Pancreas (tissue), 10 donors: ENCODE measurements at places on chromosomes 7 and 10. TPM values are rescaled to one million over a fixed set of nuclear protein-coding genes. Genes with fewer than 3 reads are reported as not detected.
A peak's percentile ranks its signal among the peaks of the same experiment; 100 is the strongest.

GPR15LG gene
- 0.09 TPM for polyA plus RNA-seq

ZNF727 gene
- polyA plus RNA-seq, result 0.34 TPM

GPNMB gene
- 3.7 TPM for polyA plus RNA-seq

ELN gene
- 36.9 TPM for polyA plus RNA-seq

DNA sequence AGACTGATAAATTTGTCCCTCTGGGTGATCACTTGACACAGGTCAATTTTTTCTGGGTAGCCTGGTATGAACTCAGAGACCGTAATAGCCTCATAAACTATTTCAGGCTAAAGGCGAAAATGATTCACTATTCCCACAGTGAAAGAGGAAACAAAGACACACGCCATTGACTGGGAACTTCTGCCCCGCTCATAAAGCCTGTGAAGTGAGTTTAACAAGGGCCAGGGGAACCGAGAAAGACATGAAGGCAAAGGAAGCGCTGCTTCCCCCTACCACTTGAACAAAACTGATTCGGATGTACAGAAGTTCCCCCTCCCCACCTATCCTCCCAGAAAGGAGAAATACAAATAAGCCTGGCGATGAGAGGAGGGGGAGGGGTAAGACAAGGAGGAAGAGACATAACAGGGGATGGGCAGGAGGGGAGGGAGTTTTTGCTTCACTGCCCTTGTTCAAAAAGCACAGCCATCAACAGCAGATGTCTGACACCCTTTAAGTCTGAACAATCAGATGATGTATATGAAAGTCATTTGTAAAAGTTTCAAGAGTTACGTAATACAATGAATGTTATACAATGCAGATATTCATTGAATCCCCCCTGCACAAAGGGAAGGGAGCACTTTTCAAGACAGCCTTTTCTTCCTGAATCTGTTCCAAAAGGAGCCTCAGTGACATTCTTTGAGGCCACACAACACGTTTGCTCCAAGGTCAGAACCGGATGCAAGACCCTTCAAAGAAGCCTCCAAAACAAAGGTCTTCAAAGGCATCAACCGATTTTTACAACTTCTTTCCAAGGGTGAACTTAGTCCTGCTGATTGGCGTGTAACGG is 734 bp downstream of the ABCB4 start:
- no peak for DNase-seq
- H3K4me1 ChIP-seq, result peaks cover 5% of the 10 kb centered on the region
- H3K36me3 ChIP-seq, result no peaks in the 10 kb centered on the region
- no peak overlapping the region for H3K27ac ChIP-seq
- H3K27me3 ChIP-seq, result no peaks in the 10 kb centered on the region
- peak overlapping the region; percentile 56 for H3K4me3 ChIP-seq

DNA sequence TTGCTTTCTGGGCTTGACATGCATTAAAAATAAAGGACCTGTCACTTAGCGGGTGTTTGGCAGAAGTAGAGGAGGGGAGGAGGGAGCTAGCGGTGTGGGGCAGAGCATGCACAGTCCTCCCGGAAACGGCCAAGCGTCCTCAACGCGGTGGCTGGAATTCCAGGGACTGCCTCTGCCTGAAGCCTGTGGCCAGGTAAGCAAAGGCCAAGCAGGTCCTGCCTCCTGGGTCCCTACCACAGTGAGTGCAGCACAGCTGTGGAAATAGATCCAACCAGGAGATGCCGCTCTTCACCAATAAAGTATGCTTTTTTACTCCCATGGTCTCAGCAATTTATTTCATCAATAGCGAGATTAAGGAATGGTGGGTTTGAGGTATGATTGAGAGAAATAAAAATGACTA is 323.4 kb downstream of the WDR37 start:
- H3K4me3 ChIP-seq, result no peak overlapping the region
- peak; percentile 18 for DNase-seq
- no peaks in the 10 kb centered on the region for H3K36me3 ChIP-seq
- H3K4me1 ChIP-seq, result no peaks in the 10 kb centered on the region
- H3K27me3 ChIP-seq, result no peaks in the 10 kb centered on the region

- H3K27ac ChIP-seq, result no peak overlapping the region
- H3K36me3 ChIP-seq, result no peaks in the 10 kb centered on the region
- peaks cover 19% of the 10 kb centered on the region for H3K4me1 ChIP-seq
Measured at GRCh38 chr10:132443605-132443982, 46.6 kb downstream of the PWWP2B start.

DNA sequence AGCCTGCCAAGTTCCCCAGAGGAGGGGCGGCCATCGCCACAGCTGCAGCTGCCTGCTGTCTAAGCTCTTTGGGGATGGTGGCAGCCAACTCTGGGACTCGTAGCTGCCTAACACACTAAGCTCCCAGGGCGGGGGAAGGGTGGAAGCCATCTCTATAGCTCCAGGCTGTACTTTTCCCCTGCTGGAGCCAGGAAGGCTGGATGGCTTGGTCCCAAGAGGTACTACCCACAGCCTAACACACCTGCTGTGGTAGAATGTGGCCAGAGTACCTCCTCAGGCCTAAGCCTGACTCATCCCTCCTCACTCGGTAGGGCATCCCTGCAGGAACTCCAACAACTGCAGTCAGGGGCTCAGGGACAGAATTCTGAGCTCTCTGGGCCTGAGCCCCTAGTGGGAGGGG is 151.7 kb upstream of the TAC1 start:
- no peak for DNase-seq
- H3K36me3 ChIP-seq, result no peaks in the 10 kb centered on the region
- H3K27me3 ChIP-seq, result no peaks in the 10 kb centered on the region
- no peaks in the 10 kb centered on the region for H3K4me1 ChIP-seq

DNA sequence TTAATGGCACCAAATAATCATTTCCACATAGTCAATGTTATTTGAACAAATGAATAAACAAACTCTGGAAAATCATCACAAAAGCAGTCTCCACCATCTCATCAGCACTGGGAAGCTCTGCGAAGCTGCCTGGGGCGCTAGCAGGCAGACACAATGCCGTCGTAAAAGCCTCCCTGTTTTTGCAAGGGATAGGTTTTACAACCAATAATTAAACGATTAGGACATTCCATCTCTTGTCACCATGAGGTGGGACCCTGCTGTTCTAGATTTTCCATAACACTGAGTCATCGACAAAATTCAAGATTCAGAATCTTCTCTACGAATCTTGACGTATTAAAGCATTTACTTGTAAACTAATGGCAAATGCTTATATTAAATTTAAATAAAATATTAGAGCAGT is 172.8 kb upstream of the AKR1E2 start:
- no peak for DNase-seq
- no peaks in the 10 kb centered on the region for H3K36me3 ChIP-seq

DNA sequence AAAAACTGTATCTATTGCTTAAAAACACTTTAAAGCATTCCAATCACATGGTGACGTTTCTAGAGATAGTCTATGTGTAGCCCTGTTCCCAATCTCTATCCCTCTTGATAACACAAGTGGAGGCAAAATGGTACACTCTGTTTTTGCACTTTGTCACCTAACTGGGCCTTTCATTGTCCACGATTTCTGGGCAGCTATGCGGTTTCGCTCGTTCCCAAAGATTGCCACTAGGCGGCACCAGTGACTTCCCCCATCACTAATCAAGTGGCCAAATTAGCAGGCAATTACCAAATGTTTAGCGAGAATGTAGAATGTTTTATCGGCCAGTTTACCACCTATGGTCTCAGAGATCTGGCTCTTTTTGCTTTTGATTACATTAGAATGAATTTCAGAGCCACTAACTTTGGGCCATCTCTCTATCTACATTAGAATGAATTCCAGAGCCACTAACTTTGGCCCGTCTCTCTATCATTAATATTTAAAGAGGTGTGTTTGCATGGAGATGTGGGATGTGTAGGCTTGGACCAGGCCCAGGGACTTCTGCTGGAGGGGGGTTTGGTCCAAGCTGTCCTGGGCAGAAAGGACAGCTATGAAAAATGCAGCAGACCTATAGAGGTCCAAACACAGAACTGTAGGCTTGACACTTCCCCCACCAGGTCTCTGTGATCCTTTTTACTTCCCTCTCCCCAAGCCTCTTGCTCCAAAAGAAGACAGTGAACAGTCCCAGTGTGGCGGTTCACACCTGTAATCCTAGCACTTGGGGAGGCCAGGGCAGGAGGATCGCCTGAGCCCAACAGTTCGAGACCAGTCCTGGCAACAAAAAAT is 90.1 kb downstream of the EPC1 start:
- H3K36me3 ChIP-seq, result no peaks in the 10 kb centered on the region
- peak; percentile 49 for DNase-seq
- H3K27ac ChIP-seq, result no peak overlapping the region
- no peaks in the 10 kb centered on the region for H3K27me3 ChIP-seq
- H3K4me3 ChIP-seq, result no peak overlapping the region

DNA sequence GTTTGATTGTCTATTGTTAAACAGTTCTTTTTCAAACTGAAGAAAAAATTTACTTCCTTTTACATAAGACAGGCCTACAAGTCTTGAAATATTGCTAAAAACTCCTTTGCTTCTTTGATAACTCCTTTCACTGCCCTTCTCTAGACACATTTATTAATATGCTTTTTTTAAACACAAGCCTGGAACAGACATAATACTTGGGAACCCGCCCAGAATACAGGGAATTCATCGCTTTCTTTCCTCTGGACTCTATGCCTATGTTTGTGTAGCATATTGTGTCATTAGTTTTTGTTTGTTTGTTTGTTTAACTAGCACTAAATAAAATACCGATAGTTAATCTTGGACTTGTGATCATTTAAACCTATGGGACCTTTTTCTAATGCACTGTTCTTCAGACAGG is 42.4 kb upstream of the ABCB4 start:
- H3K27ac ChIP-seq, result no peak overlapping the region
- H3K36me3 ChIP-seq, result no peaks in the 10 kb centered on the region
- no peaks in the 10 kb centered on the region for H3K27me3 ChIP-seq
- H3K4me1 ChIP-seq, result no peaks in the 10 kb centered on the region

GRCh38 chr7:85820702-85821443 is 634.0 kb upstream of the SEMA3D start:
- DNase-seq, result no peak
- no peaks in the 10 kb centered on the region for H3K36me3 ChIP-seq
- no peak overlapping the region for H3K27ac ChIP-seq
- no peaks in the 10 kb centered on the region for H3K4me1 ChIP-seq

- no peaks in the 10 kb centered on the region for H3K27me3 ChIP-seq
- H3K36me3 ChIP-seq, result no peaks in the 10 kb centered on the region
- no peak overlapping the region for H3K4me3 ChIP-seq
- H3K27ac ChIP-seq, result no peak overlapping the region
- no peaks in the 10 kb centered on the region for H3K4me1 ChIP-seq
Measured at GRCh38 chr10:108252771-108253170, 1088.3 kb upstream of the SORCS1 start.

DNA sequence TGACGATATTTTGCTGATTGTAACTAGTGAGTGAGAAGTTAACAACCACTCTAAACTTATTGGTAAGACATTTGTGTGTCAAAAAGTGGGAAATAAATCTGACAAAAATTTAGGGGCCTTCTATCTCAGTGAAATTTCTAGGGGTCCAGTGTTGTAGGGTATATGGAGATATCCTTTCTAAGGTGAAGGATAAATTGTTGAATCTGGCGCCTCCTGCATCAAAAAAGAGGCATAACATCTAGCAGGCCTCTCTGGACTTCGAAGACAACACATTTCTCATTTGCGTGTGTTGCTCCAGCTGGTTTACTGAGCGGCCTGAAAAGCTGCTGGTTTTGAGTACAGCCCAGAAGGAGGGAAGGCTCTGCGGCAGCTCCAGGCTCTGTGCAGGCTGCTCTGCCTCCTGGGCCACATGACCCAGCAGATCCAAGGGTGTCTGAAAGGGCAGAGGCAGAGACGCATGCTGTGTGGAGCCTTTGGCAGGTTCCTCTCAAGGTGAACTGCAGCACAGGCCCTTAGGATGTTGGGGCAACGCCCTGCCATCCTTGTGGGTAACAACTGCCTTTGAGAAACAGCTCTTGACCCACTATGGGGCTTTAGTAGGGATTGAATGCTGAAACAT is 72.4 kb downstream of the LMBR1 start:
- H3K4me3 ChIP-seq, result no peak overlapping the region
- no peak overlapping the region for H3K27ac ChIP-seq
- no peaks in the 10 kb centered on the region for H3K36me3 ChIP-seq
